Diencephalon (tissue), 1 donor: ENCODE measurements at places on chromosomes 1 and 21. TPM values are rescaled to one million over a fixed set of nuclear protein-coding genes. Genes with fewer than 3 reads are reported as not detected.

DPYD gene
- 20.5 TPM for total RNA-seq

KIF26B gene
- 19.4 TPM for total RNA-seq

TMEM61 gene
- 1.4 TPM for total RNA-seq

PAPPA2 gene
- 4.2 TPM for total RNA-seq

SPATA46 gene
- total RNA-seq, result not detected

LRRC39 gene
- total RNA-seq, result 11.3 TPM

FOXD2 gene
- 0.46 TPM for total RNA-seq

FCRL5 gene
- total RNA-seq, result not detected

ATP1A4 gene
- total RNA-seq, result under 0.01 TPM

CACNA1S gene
- under 0.01 TPM for total RNA-seq

LGR6 gene
- total RNA-seq, result 1.6 TPM
